COLO829 (cell line): ENCODE measurements at places on chromosomes 13 and 19.

- DNase-seq, result no peak
Observed at GRCh38 chr13:37954191-37954590, 84.6 kb upstream of the TRPC4 start.

- no peak for DNase-seq
Observed at GRCh38 chr19:38263689-38264485, 486 bp upstream of the SPINT2 start.

GRCh38 chr19:16266586-16266942 lies 58.1 kb upstream of the KLF2 start:
- DNase-seq, result no peak

- DNase-seq, result no peak
Observed at GRCh38 chr13:106755542-106755941, 187.6 kb upstream of the ARGLU1 start.

- DNase-seq, result no peak
Observed at GRCh38 chr19:35868172-35868822, at the start of gene APLP1. Gene APLP1, plus strand, starts transcription at chr19:35868574. Its CDS starts 63 bp downstream, at chr19:35868637.

DNA sequence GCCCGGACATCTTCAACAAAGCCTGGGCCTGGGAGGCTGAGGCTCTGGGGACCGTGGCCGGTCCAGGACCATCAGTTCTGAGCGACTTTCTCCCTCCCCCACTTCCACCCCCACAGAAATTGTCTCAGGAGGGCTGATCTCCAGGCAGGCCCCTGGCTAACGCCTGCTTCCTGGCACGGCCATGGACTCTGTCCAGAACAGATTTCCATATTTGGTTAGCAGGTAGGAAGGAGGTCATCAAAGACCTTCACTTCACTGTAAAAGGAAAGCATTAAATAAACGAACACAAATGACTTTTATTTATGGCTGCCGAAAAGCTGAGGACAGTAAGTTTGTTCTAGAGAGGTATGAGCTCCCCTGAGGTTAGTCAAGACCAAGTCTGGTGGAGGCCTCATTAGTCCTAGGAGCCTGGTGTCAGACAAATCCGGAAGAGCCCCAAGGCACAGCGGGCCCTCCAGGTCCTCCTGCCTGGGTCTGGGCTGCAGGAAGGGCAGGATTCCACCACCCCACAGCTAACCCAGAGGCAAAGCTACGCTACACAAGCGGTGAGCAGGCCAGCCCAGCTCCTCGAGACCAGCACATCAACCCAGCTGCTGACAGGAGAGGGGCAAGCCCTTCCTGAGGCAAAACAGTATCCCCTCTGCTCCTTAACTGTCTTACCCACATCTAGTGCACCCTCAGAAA lies 4.6 kb upstream of the PLPP2 start:
- no peak for DNase-seq

DNA sequence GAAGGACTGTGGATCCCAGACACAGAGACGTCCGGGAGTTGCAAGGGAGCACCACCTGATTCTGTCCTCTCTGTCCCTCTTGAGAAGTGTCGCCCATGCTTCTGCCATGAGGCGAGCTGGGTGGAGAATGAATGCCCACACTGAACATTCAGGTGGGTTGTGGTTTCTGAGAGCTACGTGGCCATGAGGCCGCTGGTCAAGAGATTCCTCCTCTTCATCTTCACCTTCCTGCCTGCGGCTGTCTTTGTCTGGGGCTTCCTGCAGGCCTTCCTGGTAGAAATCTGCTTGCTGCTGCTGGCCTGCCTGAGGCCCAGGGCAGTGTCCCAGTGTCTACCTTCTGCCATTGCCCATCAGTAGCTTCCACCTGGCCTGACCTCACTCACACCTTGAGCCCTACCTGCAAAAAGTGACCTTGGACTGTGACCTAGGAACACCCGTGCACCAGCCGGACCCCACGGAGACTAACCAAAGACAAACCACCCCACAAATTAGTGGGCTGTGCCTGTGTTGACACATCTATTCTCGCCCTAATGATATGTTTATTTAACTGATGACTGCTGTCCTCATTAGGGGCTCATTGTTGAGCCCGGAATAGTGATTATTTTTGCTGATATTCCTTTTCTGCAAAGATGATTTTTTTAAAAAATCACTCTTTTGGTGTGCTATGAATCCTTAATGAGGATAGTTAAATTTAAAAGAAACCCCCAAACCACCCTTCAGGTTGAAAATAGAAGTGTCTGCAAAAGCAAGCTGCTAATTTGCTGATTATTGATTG lies 38.7 kb upstream of the ZNF536 start:
- DNase-seq, result no peak
